ENCODE measurements at places on chromosomes 12 and 14. TPM values are rescaled to one million over a fixed set of nuclear protein-coding genes. Genes with fewer than 3 reads are reported as not detected.

The FOXN3 gene
- 103 TPM for total RNA-seq

The ANO2 gene
- 36.8 TPM for total RNA-seq

The ADSS1 gene
- total RNA-seq, result 5.5 TPM

The SERPINA4 gene
- not detected for total RNA-seq

The MUCL1 gene
- total RNA-seq, result not detected

The WNT1 gene
- total RNA-seq, result not detected

The TMEM63C gene
- 0.06 TPM for total RNA-seq

The MYO1A gene
- total RNA-seq, result 1.4 TPM

The IGF1 gene
- 6.0 TPM for total RNA-seq

The DNAJC22 gene
- total RNA-seq, result 0.67 TPM

DNA sequence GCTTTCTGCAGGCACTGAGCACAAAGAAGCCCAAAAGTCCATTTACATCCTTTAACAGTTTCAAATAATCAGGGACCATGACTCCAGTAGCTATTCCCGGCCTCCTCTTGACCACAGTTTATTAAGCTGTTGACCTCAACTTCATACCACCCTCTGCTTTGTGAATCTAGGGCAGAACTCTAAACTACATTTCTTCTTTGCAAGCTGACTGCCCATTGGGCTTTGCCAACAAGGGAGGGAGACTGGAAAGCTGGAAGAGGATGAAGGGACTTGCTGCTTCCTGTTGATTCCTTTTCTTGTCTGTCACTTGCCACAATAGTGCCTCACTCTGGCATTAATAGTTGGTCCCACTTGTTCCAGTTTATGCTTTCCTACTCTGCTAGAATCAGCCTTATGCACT is 2.7 kb downstream of the CGRRF1 start:
- DNase-seq, result no peak
- H3K36me3 ChIP-seq, result no peaks in the 10 kb centered on the region
- H3K4me1 ChIP-seq, result peaks cover 17% of the 10 kb centered on the region
- no peak overlapping the region for H3K4me3 ChIP-seq
- no peaks in the 10 kb centered on the region for H3K27me3 ChIP-seq

- peak overlapping the region; percentile 42 for H3K4me3 ChIP-seq
- H3K27me3 ChIP-seq, result peaks cover 4% of the 10 kb centered on the region
- peak; percentile 65 for DNase-seq
- no peak overlapping the region for H3K27ac ChIP-seq
Measured at GRCh38 chr14:104977008-104977680, 1.0 kb downstream of the AHNAK2 start.

GRCh38 chr12:53204351-53204750 is 2.7 kb downstream of the ITGB7 start:
- no peaks in the 10 kb centered on the region for H3K27me3 ChIP-seq
- H3K36me3 ChIP-seq, result no peaks in the 10 kb centered on the region
- no peak overlapping the region for H3K27ac ChIP-seq
- peaks cover 19% of the 10 kb centered on the region for H3K4me1 ChIP-seq
- DNase-seq, result no peak
- H3K4me3 ChIP-seq, result no peak overlapping the region

DNA sequence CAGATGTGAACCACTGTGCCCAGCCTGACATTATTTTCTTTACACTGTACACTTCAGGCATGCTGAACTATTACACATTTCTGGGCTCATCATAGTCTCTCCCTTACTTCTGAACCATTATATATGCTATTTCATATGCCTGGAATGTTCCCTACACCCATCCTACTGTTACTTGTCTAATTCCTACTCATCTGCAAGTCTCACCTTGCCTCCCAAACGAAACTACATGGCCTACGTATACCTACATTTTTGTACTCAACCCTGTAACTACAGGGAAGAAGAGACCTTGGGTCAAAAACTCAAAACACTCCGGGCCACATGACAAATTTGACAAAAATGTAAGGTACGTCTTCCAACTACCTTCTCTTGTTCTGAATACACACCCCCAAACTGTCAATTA is 9.5 kb upstream of the EEA1 start:
- no peaks in the 10 kb centered on the region for H3K36me3 ChIP-seq
- no peaks in the 10 kb centered on the region for H3K4me1 ChIP-seq
- H3K27ac ChIP-seq, result no peak overlapping the region

GRCh38 chr12:58086006-58086405 is 144.6 kb downstream of the ATP23 start:
- no peak overlapping the region for H3K27ac ChIP-seq
- DNase-seq, result no peak
- H3K4me1 ChIP-seq, result no peaks in the 10 kb centered on the region
- H3K36me3 ChIP-seq, result no peaks in the 10 kb centered on the region
- H3K27me3 ChIP-seq, result no peaks in the 10 kb centered on the region

DNA sequence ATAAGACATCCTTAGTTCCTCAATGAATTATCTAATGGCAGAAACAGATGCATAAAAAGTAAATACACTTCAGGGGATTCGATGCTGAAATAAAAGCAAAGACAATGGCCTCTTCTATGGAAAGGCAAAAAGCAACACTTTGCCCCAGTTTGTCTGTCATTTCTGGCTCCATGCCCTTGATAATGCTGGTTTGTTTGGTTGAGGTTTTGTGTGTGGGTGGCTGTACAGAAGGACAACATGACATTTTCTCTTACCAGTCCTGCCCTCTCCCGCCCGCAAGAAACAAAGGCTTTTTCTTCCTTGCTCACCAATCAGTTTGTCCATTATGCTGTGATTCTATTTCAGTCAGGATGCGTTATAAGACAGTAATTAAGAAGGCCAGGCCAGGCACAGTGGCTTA is 18.1 kb upstream of the WDR89 start:
- peaks cover 4% of the 10 kb centered on the region for H3K4me1 ChIP-seq
- DNase-seq, result no peak
- no peak overlapping the region for H3K4me3 ChIP-seq
- no peaks in the 10 kb centered on the region for H3K27me3 ChIP-seq
- no peaks in the 10 kb centered on the region for H3K36me3 ChIP-seq

GRCh38 chr12:131494741-131495524 is 216.0 kb upstream of the SFSWAP start:
- no peak overlapping the region for H3K27ac ChIP-seq
- H3K27me3 ChIP-seq, result no peaks in the 10 kb centered on the region
- no peaks in the 10 kb centered on the region for H3K36me3 ChIP-seq
- DNase-seq, result no peak
- H3K4me1 ChIP-seq, result no peaks in the 10 kb centered on the region

GRCh38 chr14:80951491-80951890 is 3.9 kb upstream of the TSHR start:
- H3K4me1 ChIP-seq, result peaks cover 9% of the 10 kb centered on the region
- H3K27ac ChIP-seq, result no peak overlapping the region
- H3K4me3 ChIP-seq, result no peak overlapping the region
- no peak for DNase-seq
- no peaks in the 10 kb centered on the region for H3K27me3 ChIP-seq
- no peaks in the 10 kb centered on the region for H3K36me3 ChIP-seq

GRCh38 chr14:24900269-24901100 is 149.5 kb downstream of the STXBP6 start:
- no peak overlapping the region for H3K27ac ChIP-seq
- H3K4me3 ChIP-seq, result no peak overlapping the region
- H3K36me3 ChIP-seq, result no peaks in the 10 kb centered on the region
- DNase-seq, result no peak
- H3K4me1 ChIP-seq, result no peaks in the 10 kb centered on the region

DNA sequence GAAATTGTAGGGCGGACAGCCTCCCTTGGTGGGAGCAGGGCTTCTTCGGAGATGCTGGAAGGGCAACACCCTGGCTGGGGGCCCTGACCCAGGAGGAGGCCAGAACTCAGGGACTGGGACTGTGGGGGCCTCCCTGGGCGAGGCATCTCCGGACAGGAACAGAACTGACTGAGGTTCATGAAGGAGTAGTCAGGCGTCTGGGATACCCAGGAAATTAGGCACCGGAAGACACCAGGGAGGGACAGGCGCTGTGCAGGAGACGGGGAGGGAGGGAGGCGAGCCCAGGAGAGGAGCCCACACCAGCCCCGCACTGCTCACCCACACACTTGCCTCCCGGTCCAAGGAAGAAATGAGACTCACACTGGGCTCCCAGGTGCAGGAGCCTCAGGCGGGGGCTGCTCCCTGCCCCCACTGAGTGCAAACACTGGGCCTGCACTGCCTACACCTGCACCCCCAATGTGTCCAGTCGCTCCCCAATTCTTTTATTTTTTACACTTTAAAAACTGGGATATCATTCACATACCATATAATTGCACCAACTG is 262.6 kb upstream of the SFSWAP start:
- no peak for DNase-seq
- H3K36me3 ChIP-seq, result no peaks in the 10 kb centered on the region
- H3K4me1 ChIP-seq, result no peaks in the 10 kb centered on the region

DNA sequence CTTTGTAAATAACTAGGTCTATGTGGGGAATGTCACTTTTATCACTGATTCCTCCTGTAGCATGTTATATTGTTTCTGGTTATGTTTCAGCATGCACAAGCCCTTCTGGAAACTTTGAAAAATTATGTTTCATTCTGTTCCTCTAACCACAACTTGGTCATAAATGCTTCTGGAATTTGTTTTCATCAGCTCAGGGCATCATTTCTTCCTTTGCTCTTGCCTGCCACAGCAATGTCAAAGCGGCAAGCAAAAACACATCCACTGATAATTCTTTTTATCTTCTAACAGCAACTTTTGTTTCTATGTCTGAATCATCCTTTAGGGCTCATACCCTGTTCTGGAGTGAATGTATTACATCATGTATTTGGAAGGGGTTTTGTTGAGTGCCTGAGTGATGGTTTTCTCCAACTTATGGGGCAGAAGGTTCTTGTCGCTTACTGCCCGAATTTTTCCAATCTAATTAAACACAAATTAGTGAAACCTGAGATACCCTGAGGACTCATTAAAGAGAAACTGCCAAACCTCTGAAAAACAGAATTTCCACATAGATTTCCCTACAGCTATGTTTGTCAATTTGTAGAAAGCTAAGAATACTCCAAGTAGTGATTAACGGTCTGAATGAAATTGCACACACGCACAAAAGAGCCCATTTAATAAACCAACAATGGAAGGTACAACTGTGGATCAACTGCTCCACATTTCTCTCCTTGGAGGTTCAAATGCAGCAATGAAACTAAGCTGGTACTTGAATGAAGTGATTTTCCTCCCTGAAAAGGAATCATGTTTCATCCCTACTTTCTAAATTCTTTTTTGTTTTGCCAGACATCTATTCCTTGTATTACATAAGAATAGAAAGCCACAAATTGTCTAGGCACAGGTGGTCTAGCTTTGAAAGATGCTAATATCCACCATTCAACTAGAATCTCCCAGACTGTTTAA is 173.5 kb upstream of the KRR1 start:
- no peaks in the 10 kb centered on the region for H3K36me3 ChIP-seq
- H3K27me3 ChIP-seq, result no peaks in the 10 kb centered on the region
- no peak overlapping the region for H3K4me3 ChIP-seq
- DNase-seq, result no peak
- H3K27ac ChIP-seq, result no peak overlapping the region

- H3K4me3 ChIP-seq, result no peak overlapping the region
- no peak overlapping the region for H3K27ac ChIP-seq
- no peak for DNase-seq
- no peaks in the 10 kb centered on the region for H3K36me3 ChIP-seq
Measured at GRCh38 chr12:25001311-25001710, 52.4 kb upstream of the BCAT1 start.

- no peak for DNase-seq
- no peak overlapping the region for H3K4me3 ChIP-seq
- no peaks in the 10 kb centered on the region for H3K27me3 ChIP-seq
- H3K4me1 ChIP-seq, result peaks cover 9% of the 10 kb centered on the region
- no peaks in the 10 kb centered on the region for H3K36me3 ChIP-seq
- H3K27ac ChIP-seq, result no peak overlapping the region
Measured at GRCh38 chr14:70776197-70776596, 33.1 kb downstream of the MAP3K9 start.

GRCh38 chr12:111035578-111036301 is 115.4 kb upstream of the MYL2 start:
- H3K27me3 ChIP-seq, result peaks cover 80% of the 10 kb centered on the region
- no peaks in the 10 kb centered on the region for H3K36me3 ChIP-seq
- H3K27ac ChIP-seq, result no peak overlapping the region
- peaks cover 5% of the 10 kb centered on the region for H3K4me1 ChIP-seq
- no peak for DNase-seq
- no peak overlapping the region for H3K4me3 ChIP-seq

DNA sequence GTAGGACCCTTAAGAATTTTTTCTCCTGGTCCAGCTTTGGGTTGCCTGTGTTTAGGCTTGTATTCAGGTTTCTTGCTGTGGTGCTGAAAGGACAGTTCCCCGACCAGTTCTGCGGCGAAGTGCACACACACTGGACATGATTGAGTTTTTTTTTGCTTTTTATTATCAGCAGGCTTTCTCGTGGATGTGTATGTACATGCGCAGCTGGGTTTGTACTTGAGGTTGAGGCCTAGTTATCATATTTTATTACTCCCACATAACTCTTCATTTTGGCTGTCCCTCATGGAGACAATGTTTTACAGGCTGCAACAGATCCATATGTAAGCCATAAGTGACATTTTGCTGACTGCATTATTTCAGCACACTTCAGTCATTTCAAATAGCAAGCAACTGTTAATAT is 2.5 kb downstream of the SCN8A start:
- H3K4me3 ChIP-seq, result no peak overlapping the region
- no peak for DNase-seq
- H3K4me1 ChIP-seq, result peaks cover 8% of the 10 kb centered on the region
- H3K36me3 ChIP-seq, result no peaks in the 10 kb centered on the region
- H3K27ac ChIP-seq, result no peak overlapping the region

GRCh38 chr12:118981285-118982211 is at the start of gene SRRM4:
SRRM4 (plus strand) TSS chr12:118981541; CDS start chr12:118981883, 342 bp downstream.
- H3K27me3 ChIP-seq, result peaks cover 46% of the 10 kb centered on the region
- H3K36me3 ChIP-seq, result no peaks in the 10 kb centered on the region
- no peak within 1 kb of the TSS for H3K27ac ChIP-seq
- peak; percentile 64 for DNase-seq
- H3K4me3 ChIP-seq, result no peak within 1 kb of the TSS

GRCh38 chr14:75260025-75260763 is 18.4 kb upstream of the FOS start:
- peak overlapping the region; percentile 99 for H3K27ac ChIP-seq
- no peak overlapping the region for H3K4me3 ChIP-seq
- no peak for DNase-seq
- H3K4me1 ChIP-seq, result peaks cover 16% of the 10 kb centered on the region
- H3K36me3 ChIP-seq, result no peaks in the 10 kb centered on the region
- H3K27me3 ChIP-seq, result no peaks in the 10 kb centered on the region

GRCh38 chr14:89775946-89776345 is 178.6 kb downstream of the EFCAB11 start:
- no peak overlapping the region for H3K27ac ChIP-seq
- H3K4me3 ChIP-seq, result no peak overlapping the region
- no peaks in the 10 kb centered on the region for H3K36me3 ChIP-seq
- no peak for DNase-seq
- no peaks in the 10 kb centered on the region for H3K27me3 ChIP-seq

- H3K27me3 ChIP-seq, result no peaks in the 10 kb centered on the region
- peak; percentile 16 for DNase-seq
- H3K27ac ChIP-seq, result no peak overlapping the region
- peaks cover 23% of the 10 kb centered on the region for H3K4me1 ChIP-seq
Measured at GRCh38 chr12:108319277-108320234, 19.6 kb downstream of the CMKLR1 start.

DNA sequence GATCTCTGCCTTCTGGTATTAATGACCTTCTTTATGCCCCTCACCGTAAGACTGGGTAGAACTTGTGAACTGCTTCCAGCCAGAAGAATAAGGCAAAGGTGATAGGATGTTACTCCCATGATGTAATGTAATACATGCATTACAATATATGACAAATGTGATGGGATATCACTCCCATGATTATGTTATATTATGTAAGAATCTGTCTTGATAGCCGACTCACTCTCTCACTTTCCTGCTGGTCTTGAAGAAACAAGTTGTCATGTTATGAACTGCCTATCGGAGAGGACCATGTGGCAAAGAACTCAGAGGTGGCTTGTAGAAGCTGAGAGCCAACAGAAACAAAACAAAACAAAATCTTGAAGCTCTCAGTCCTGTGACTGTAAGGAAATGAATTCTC is 30.6 kb upstream of the OSBPL8 start:
- no peak overlapping the region for H3K4me3 ChIP-seq
- peaks cover 8% of the 10 kb centered on the region for H3K4me1 ChIP-seq
- DNase-seq, result no peak
- H3K27me3 ChIP-seq, result no peaks in the 10 kb centered on the region
- no peak overlapping the region for H3K27ac ChIP-seq
